CD4-positive, alpha-beta T cell treated with Interleukin-4 for 1 hour (primary cell): ENCODE measurements at places on chromosomes 12 and 14.
A peak's percentile ranks its signal among the peaks of the same experiment; 100 is the strongest.

DNA sequence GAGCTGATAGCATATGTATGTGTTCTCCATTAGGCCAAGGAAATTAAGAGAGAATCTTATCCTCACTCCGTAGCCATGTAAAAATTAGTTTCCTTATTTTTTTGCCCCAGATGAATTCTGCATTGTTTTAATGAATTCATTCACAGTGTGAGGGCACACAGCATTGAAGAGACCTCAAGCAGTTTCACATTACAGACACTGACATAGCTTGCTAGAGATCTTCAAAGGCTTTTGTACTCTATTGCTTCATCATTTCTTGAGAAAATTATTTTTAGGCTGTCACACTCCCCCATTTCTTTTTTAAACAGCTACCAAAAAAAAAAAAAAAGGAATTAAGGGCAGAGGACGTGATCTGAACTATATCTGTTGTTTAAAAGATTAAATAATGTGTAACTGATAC lies 251.1 kb downstream of the BCAT1 start:
- DNase-seq: no peak

DNA sequence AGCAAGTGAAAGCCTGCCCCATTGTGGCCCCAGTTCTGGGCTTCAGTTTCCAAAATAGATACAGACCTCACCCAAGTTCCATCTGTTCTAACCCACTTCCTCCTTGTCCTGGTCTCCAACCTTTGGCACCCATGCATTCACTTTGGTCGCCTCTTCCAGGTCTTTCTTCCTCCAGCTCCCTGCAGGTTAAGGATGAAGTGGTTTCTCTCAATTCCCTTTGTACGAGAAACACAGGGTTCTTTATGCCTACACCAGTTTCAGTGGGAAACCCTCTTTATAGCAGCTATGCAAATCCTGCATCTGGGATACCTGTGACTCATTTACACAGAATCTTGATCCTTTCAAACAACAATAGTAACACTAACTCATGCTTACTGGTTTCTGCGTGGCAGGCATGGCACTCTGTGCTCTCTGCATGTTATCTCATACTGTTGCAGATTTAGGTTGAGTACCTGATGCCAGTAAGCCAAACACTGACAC lies 110.6 kb upstream of the AMIGO2 start:
- no peak for DNase-seq

DNA sequence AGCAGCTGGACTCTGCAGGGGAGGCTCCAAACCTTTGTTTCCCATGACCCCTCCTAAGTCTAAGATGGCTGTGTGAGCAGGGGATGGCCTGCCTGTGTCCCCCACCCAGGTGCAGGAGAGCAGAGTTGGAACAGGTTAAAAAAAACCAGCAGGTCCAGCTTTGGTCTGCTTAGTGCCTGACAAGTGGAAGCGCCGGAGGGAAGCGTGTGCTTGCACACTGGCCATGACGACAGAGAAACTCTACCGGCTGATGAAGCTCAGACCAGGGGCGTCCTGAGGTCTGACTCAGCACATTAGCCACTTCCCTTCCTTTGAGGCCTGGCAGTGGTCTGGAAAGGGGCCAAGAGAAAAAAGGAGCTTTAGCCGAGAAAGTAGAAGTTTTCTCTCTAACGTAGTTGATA lies 280.1 kb downstream of the VRK1 start:
- peak; percentile 51 for DNase-seq

- DNase-seq: no peak
Observed at GRCh38 chr14:93972618-93973205, 3.7 kb downstream of the ASB2 start.

GRCh38 chr12:131499864-131500190 lies 211.1 kb upstream of the SFSWAP start:
- DNase-seq: no peak

- DNase-seq: no peak
Observed at GRCh38 chr14:88630565-88630964, 67.7 kb downstream of the ZC3H14 start.

DNA sequence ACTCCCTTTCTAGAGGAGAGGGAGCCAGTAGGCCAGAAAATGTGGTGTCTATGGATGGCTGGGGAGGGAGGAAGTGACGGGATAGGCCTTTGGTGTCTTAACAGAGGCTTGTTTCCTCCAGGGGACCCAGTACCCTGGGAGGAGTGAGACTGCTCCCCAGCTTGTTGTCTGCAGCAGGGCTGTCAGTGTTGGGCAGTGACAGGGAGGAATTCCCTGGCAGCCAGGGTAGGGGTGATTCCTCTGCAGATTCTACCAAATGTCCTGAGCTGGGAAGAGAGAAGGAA lies 64.0 kb downstream of the GALNT16 start:
- DNase-seq: no peak

DNA sequence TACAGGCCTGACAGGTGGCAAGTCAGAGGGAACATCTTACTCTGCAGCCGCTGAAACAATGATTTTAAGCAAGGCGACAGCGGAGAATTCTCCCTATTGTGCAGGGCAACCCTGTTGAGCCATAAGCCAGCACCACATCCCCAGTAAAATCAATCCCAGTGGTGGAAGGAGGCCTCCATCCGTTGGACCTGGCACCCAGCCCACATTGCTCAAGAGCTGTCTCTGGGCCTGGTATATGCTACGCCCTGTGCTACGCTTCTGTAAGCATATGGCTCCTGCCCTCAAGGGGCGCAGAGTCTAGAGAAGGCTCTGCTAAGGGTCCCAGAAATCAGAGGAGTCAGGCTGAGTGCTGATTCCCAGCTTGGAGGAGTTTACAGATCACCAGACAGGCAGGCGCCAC lies 265.5 kb downstream of the CACNA1C start:
- no peak for DNase-seq

- DNase-seq: no peak
Observed at GRCh38 chr14:92502541-92503286, 10.9 kb upstream of the RIN3 start.

DNA sequence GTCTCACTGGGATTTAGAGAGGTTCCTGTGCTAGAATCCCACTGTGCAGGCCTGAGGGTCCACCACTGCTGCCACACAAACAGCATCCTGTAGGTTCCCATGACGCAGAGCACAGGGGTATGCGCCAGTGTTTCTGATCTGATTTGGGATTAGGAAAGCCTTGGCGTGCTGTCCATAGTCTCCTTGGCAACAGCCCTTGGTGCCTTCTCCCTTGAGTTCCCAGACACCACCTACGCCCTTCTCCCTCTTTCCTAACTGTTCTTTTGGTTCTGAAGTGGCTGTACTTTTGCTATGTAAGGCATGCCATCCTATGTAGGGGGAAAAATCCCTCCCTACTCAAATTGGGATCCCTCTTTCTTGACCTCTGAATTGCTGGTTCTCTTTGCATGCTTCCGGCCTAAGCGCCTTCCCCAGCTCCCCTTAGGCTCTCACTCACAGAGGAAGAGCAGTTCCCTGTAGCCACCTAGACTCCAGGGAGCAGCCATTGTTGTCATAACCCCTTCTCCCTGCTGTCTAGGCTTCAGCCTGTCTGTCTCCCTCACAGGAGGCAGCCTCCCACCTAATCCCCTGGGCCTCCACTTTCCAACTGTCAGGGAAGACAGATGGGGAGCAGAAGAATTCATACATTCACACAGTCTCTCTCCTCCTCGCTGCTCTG lies 14.8 kb upstream of the RIC8B start:
- DNase-seq: no peak

DNA sequence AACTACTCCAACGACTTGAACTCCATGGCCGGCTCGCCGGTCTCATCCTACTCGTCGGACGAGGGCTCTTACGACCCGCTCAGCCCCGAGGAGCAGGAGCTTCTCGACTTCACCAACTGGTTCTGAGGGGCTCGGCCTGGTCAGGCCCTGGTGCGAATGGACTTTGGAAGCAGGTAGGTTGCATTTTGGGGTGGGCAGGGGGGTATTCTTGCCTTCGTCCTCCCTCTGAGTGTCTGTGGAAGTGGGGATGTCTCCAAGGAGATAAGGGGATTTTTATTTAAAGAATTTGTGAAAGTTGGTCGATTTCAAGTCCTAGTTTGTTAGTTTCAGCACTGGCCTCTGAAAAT lies 1.3 kb downstream of the ASCL1 start:
- DNase-seq: no peak

DNA sequence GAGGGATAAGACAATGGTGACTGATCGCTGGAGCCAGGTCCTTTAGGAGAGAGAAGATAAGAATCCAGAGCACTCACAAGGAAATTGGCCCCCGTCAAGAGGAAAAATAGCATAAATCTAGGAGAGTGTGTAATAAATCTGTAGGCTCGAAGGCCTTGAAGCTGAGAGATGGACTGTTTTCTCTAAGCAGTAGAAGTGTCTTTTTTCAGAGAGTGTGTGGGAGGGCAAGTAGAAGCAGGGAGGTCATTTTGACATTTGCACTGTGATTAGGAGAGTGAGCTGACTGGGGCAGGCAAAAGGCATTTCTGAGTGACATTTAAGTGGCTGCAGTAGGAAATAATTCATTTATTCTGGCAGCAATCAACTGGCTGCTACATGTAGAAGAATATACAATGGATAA lies 78.0 kb upstream of the DDHD1 start:
- no peak for DNase-seq

DNA sequence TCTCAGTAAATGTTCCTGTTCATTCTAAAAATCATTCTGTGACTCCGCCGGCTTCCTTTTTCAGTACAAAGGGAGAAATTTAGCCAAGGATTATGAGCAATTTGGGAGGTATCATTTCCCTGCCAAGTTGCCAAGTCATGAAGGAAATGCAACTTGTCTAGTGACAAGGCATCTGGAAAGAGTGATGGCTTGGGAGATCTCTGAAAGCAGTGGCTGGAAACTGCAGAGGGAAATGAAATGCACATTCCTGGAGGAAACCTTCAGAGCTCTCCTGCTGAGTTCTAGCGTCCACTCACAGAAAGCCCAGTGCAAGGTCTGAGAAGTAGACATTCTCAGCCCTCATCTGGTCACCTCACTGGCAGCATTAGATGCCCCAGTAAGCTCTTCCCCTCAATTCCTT lies 91.7 kb downstream of the GALC start:
- DNase-seq: no peak

DNA sequence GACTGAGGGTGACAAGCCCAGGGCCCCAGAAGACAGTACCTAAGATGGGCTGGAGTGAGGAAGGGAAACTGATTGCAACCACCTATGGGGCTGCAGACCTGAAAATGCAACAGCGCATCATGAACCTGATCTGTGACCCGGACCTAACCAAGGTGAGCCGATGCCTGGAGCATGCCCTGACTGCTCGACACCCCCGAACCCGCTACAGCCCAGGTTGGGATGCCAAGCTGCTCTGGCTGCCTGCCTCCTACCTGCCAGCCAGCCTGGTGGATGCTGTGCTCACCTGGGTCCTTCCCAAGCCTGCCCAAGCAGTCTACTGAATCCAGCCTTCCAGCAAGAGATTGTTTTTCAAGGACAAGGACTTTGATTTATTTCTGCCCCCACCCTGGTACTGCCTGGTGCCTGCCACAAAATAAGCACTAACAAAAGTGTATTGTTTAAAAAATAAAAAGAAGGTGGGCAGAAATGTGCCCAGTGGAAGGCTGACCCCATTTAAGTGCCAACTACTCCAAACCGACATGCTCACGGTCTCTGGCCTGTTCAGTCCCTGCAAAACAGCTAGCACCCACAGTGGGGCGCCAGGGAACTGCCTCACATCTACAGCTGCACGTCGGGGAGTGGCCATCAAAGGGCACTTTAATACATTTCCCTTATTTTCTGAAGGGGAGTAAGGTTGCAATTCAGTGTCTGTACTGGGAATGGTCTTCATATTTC lies 4.2 kb downstream of the RDH5 start:
- DNase-seq: peak; percentile 75

- no peak for DNase-seq
Observed at GRCh38 chr12:29728030-29728429, 55.7 kb downstream of the TMTC1 start.

DNA sequence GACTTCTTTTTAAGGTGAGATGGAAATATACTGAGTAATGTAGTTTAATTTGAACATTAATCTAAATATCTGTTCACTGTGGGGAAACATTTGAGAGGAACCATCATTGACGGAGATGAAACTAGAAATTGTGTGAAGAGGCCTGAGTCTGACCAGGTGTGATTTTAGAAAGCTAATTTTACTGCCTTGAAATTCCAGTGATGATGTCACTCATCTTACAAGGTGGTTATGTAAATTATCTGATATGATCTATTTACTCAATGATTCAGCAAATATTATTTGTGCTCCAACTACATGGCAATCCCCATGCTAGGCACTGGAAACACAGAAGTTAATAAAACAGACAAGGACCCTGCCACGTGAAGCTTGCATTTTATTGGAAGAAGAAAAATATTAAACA lies 435.7 kb upstream of the DCN start:
- no peak for DNase-seq

GRCh38 chr12:92511786-92512185 lies 191.0 kb upstream of the PLEKHG7 start:
- DNase-seq: no peak

GRCh38 chr12:101830367-101831325 lies at the start of gene GNPTAB:
TSS of gene GNPTAB (minus strand) at chr12:101830959. CDS start at chr12:101830675, 284 bp downstream.
- peak; percentile 96 for DNase-seq

- DNase-seq: no peak
Observed at GRCh38 chr14:56676042-56676441, 96.4 kb downstream of the TMEM260 start.

- DNase-seq: no peak
Observed at GRCh38 chr12:65015850-65016249, 105.3 kb downstream of the WIF1 start.

DNA sequence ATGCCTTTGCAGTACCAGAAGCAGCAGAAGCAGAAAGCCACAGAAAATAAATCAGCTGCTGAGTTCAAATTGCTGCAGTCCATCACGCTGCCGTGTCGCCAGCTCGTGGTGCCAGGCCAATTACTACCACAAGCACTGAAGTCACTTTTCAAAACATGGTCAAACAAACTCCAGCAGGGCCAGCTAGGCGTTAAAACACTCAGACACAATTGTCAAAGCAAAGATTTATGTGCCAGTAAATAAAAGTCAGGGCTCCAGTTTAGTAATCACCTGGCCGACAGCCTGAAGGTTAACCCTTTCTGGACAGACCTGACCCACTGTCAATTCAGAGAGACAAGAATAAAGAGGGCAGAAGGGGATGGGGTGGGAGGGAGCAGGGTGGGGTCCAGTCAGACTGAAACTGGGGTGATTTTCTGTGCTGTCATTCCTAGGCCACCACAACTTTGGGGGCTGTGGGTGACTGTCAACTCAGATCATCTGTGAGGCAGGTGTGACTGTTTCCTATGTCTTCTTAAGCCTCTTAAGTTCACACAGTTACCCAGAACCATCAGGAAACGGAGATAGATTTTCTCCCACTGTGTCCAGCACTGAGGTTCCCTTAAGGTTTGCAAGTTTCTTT lies 109.8 kb upstream of the FUT8 start:
- no peak for DNase-seq

GRCh38 chr12:57626921-57627445 lies 6.0 kb downstream of the B4GALNT1 start:
- no peak for DNase-seq

DNA sequence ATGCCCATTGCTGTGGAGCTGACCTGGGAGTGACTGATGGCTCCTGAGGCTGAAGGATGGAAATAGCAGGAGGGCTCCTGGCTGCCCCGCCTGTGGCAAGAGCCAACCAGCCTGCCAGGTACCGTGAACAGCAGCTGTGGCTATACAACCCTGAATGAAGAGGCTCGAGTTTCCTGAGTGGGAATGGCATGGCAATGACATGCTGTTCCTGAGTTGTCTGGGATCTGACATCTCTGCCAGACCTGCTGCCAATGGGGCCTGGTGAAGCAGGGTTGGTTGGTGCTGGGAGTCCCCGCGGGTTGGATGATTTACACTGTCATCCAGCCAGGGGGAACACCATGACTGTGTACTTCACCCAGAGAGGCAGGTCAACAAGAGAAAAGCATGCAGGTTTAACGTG lies 31.8 kb upstream of the LRRC10 start:
- no peak for DNase-seq

- DNase-seq: no peak
Observed at GRCh38 chr12:65004270-65004669, 116.8 kb downstream of the WIF1 start.
